CD4-positive, alpha-beta T cell treated with Interleukin-2 at 100 ng/mL for 4 hours (primary cell): ENCODE measurements at places on chromosomes 3 and 15.

DNA sequence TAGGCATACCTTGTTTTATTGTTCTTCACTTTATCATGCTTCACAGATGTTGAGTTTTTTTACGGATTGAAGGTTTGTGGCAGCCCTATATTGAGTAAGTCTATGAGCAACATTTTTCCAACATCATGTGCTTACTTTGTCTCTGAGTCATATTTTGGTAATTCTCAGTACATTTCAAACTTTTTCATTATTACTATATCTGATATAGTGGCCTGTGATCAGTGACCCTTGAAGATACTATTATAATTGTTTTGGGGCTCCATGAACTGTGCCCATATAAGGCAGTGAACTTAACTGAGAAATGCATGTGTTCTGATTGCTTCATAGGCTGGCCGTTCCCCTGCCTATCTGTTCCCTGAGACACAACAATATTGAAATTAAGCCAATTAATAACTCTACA lies 42.8 kb upstream of the NSMCE3 start:
- DNase-seq: no peak

- DNase-seq: no peak
These were observed 37.2 kb downstream of the AADACL2 start for GRCh38 chr3:151770956-151771355.

GRCh38 chr3:157551961-157552360 lies 48.7 kb upstream of the VEPH1 start:
- DNase-seq: no peak

GRCh38 chr15:72965671-72966070 lies 86.6 kb upstream of the NEO1 start:
- no peak for DNase-seq

- DNase-seq: peak; percentile 68
These were observed 2.5 kb upstream of the PLCB2 start for GRCh38 chr15:40310001-40310959.

GRCh38 chr3:46440531-46441294 lies 24.0 kb downstream of the LTF start:
- peak; percentile 51 for DNase-seq

- no peak for DNase-seq
These were observed 63.1 kb downstream of the MAP6D1 start for GRCh38 chr3:183762304-183762703.
